ENCODE measurements at places on chromosomes 2 and 18. TPM values are rescaled to one million over a fixed set of nuclear protein-coding genes. Genes with fewer than 3 reads are reported as not detected.

The ERBB4 gene
- not detected for total RNA-seq

The ATOH8 gene
- total RNA-seq: not detected

DNA sequence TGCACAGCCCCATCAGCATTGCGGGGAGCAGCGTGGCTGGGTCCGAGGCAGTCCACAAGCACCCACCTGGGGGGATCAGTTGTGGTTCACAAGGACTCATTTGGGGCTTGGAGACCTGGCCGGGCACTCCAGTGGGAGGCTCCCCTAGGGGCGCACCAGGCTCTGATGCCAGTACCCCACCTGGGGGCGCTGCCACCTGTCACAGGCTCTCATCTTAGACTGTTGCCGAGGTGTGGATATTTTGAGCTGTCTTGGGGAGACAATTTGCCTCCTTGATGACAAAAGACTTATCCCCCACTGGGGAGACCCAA is 3.0 kb downstream of the ADRA2B start:
- DNase-seq: peak; percentile 66

- DNase-seq: no peak
These were observed 3.4 kb downstream of the CYRIA start for GRCh38 chr2:16661936-16662839.

GRCh38 chr2:102480285-102481195 is 7.5 kb downstream of the SLC9A4 start:
- DNase-seq: no peak

- DNase-seq: no peak
These were observed 43.0 kb downstream of the INO80C start for GRCh38 chr18:35454803-35455202.

GRCh38 chr2:136651456-136652010 is 113.8 kb upstream of the THSD7B start:
- DNase-seq: no peak

DNA sequence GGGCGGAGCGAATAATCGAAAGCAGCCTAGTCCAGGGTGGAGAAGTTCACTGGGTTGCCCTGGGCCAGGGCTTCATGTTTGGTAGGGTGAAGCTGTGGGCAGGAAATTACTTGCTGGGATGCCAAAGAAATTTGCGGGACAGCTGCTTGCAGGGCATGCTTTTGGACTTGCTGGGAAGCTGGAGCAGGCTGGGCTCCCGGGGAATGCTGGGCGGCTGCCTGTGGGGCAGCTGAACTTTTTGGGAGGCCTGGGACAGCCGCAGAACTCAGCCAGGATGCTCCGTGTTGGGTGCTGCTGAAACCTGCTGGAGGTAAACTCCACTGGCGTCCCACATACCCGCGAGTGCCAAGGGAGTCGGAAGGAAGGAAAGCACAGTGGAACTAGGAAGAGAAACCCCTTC is 31.9 kb downstream of the ASB1 start:
- DNase-seq: no peak

DNA sequence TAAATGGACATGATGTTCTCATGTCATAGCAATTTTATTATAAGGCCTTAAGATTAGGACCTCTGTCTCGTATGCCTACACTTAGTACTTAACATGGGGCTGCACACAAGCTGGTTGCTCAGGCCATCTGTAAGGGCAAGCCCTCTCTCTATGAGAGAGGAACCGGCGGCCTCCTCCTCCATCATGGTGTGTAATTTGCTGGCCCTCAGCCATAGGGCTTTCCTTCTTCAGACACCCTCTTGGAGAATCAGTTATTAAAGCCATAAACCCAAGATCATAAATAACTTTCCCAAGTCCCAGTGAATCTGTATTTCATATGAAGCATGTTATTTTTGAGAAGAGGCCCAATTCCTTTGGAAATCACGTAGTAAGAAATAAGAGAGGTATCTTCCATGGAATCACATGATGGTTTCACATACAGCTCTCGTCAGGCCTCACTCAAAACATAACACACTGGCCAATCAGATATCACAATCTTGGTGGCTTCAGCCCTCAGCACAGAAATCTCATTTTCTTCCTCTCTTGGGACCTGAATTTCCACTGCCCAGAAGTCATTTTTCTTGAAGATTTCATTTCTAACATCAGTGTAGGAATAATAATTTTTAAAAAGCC is 92.6 kb downstream of the RDH14 start:
- no peak for DNase-seq

DNA sequence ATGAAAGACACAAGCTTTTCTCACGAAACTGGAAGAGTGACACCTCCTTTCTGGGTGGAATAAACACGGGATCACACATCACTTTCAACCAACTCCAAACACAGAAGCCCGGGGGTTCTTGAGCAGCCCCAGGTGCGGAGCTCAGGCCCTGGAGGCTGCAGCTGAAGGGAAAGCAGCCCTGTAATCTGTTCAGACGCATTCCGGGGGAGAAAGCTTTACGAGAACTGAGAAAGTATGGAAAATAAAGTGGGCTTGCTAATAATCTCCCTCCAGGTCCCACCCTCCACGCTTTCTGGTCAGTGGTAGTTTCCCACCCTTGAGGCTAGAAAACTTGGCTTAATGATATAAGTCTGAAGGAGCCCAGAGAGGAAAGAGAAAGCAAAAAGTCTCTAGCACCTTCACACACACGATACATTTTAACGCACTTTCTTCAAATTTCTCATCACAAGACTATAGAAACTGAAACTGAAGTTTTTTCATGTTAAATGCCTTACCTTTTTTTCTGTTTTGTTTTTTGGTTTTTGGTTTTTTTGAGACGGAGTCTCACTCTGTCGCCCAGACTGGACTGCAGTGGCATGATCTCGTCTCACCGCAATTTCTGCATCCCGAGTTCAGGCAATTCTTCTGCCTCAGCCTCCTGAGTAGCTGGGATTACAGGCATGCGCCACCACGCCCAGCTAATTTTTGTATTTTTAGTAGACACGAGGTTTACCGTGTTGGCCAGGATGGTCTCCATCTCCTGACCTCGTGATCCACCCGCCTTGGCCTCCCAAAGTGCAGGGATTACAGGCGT is 141.3 kb downstream of the AFF3 start:
- DNase-seq: no peak

- DNase-seq: no peak
These were observed 1824.3 kb upstream of the CELF4 start for GRCh38 chr18:39389800-39390379.

GRCh38 chr2:8315531-8316165 is 366.2 kb upstream of the ID2 start:
- DNase-seq: no peak

DNA sequence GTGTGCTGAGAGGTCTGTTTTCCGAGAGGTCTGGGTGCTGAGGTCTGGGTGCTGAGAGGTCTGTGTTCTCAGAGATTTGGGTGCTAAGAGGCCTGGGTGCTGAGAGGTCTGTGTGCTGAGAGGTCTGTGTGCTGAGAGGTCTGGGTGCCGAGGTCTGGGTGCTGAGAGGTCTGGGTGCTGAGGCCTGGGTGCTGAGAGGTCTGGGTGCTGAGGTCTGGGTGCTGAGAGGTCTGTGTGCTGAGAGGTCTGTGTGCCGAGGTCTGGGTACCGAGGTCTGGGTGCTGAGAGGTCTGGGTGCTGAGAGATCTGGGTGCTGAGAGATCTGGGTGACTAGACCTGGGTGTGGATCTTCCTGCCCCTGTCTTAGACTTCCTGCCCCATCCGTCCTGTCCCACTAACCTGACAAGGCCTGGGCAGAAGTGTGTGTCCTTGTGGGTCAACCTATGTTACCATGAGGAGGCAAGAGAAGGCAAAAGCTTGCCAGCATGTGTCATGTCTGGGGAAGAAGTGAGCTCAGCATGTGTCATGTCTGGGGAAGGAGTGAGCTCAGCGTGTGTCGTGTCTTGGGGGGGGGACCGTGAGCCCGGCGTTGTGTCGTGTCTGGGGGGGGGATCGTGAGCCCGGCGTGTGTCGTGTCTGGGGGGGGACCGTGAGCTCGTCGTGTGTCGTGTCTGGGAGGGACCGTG is 69.3 kb downstream of the KCNG2 start:
- no peak for DNase-seq
